HEK293T (cell line): ENCODE measurements at places on chromosomes 16 and 17.

- DNase-seq = no peak
Observed at GRCh38 chr17:19448341-19449268, 37.6 kb downstream of the RNF112 start.

GRCh38 chr16:67893743-67894399 lies 817 bp downstream of the PSKH1 start:
- no peak for DNase-seq

- no peak for DNase-seq
Observed at GRCh38 chr17:30961209-30962188, 9.3 kb upstream of the RNF135 start.

GRCh38 chr16:1177750-1178149 lies 24.8 kb downstream of the CACNA1H start:
- DNase-seq = no peak

- no peak for DNase-seq
Observed at GRCh38 chr17:66474806-66475497, 172.5 kb downstream of the PRKCA start.

DNA sequence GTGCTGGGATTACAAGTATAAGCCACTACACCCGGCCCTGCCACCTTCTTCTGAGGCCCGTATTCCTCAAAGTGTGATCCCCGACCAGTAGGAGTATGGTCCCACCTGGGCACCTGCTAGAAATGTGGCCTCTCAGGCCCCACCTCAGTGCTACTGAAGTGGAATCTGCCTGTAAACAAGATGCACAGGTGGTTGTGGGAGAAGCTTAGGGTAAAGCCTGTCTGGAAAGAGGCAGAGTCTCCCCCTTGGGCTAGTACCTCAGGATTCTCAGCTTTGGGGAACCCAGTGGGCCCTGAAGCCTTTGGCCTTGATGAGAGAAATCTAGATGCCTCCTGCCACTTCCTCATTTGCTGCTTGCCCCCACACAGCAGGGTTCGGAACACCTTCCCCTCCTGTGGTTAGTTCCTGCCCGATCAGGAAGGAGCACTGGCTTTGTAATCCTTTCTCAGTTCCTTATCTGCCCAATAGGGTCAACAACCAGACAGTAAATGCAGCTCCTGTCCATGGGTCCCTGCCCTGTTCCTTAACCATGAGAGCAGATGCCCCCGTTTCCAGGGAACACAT lies 25.2 kb downstream of the TK2 start:
- no peak for DNase-seq

GRCh38 chr16:83494459-83494858 lies 313.3 kb upstream of the HSBP1 start:
- DNase-seq = no peak

DNA sequence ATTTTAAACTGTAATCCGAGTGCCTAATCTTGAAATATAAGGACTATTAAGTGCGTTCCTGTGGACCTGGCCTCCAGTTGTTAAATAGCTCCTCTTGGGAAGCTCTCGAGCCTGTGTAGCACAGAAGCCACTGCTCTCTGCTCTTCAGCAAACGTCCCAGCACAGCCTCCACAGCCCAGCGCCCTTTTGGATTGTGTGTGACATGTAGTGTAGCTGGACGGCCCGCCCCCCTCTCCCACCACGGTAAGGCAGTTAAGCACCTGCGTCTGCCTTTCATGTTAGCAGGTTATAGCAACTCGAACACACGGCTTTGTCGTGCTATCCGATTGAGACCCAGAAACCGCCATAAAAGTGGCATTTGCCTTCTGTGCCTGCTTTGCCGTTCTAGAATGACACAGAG lies 79.2 kb upstream of the CHMP6 start:
- DNase-seq = no peak

GRCh38 chr17:18321309-18321708 lies 6.2 kb downstream of the SMCR8 start:
- DNase-seq = no peak

- peak; percentile 54 for DNase-seq
Observed at GRCh38 chr16:89958068-89958467, 9.5 kb downstream of the DEF8 start.

- DNase-seq = peak; percentile 62
Observed at GRCh38 chr17:34892461-34893249, 68.6 kb downstream of the CCT6B start.

DNA sequence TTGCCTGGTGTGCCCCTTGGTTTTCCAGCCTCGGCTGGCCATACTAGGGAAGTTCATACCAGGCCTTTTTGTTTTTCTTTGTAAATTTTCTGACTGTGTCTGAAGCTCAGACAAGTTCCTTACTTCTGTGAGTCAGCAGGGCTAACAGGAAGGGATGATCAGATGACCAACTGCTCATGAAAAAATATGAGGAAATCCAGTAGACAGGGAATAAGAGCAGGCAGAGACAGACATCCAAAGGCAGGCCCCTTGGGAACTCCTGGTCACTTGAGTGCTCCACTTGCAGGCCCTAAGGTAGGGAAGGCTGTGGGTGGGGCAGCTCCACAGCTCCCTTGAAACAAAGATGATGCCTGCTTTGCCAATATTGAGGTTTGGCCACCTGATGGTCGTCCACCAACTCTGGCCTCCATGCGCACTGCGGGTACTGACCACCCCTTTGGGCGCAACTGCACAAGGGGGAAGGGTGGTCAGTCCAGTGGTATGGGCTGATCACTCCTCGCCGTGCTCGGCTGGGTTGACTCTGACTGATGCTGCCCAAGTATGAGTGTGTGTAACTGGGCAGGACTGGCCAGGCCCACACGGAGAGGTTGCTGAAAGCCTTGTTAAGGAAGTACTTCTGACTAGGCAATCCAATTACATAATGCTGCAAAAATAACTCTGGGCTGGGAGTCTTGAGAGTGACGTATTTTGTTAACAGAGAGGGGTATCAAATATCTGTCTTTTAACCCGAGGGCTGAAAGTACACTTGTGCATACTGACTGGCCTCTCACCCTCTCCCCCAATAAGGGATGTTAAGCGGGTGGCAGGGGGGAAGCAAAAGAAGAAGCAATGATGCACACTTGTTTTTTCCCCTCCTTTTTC lies 20.8 kb upstream of the ZFHX3 start:
- peak; percentile 76 for DNase-seq

- DNase-seq = peak; percentile 51
Observed at GRCh38 chr17:1469231-1469852, 13.3 kb upstream of the CRK start.

DNA sequence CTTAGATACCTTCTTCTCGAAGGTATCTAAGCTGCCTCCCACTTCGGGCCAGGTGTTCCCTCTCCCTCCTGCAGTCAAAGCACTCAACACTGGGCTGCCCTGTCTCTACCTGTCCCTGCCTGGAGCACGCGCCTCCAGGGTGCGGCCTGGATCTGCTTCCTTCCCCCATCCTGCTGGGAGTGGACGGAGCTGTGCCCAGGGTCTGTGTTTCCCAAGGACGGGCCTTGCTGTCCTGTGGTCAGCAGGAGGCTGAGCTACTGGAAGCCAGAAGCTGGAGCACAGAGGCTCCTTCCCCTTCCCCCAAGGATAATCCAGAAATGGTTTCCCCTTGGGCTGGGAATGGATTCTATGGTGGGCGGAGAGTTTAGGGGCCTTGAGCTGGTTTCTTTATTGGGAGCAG lies 16.7 kb downstream of the LLGL2 start:
- no peak for DNase-seq

GRCh38 chr17:75073618-75074047 lies 14.1 kb upstream of the SLC16A5 start:
- no peak for DNase-seq

DNA sequence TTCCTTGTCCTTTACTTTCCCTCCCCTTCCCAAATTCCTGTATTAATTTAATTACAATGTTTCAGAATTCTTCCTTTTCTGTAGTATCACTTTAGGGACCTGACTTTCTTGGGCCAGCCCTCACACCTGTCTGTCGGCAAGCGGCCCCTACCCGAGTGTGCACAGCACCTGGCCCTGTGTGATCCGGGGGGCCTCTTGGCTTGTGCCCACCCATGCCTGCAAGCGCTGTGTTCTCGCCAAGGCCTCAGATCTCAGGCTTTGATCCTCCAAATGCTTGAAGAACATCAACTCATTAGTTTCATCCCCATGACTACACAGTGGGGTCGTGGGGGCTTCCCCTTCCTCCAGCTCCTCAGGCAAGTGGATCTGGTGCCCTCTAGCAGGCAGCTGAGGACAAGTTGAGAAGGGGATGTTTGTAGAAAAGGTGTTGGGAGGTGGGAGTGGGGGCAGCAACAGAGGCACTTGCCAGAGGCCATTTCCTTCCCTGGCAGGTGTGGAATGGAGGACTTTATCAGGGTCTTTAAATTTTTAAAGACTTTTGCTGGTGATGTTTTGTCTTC lies 15.7 kb upstream of the CDH3 start:
- DNase-seq = no peak

DNA sequence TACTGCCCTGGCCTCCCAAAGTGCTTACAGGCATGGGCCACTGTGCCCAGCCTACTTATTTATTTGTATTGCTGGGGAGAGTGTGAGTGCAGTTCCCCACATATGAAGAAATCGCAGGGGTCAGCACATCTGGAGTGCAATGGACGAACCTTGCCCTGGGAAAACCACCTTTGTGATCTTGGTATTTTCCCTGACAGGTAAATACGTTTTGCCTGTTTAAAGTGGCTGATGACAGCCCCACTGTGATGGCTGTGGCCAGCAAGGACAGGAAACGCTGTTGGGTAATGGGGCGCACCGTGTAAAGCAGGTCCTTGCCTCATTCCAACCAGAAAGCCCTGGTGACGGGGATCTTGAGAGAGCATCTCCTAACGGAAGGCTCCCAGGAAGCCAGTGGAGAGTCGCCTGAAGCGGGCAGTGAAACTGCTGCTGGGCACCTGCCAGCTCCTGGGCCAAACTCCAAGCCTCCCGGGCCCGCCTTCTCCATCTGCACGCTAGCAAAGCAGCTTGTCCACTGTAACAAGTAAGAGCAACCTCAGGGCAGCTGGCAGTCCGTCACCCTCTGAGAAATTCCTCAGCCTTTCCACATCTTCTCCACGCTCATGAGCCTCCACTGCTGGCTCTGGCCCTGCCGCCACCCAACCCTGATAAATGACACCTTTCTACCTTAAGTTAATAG lies 17.5 kb downstream of the EMC8 start:
- no peak for DNase-seq

DNA sequence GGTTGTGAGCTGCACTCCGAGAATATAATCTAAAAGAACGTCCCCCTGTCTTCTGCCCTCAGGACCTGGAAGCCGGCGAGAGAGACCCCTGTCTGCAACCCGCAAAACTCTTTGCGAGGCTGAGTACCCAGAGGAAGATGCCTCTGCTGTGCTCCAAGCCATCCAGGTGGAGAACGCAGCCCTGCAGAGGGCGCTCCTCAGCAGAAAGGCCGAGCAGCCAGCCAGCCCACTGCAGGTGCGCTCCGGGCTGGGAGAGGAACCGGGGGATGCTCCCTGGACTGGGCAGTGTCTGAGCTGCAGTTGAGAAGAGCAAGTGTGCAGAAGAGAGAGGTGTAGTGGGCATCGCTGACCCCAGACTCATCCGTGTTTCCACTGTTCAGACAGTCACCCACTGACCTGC lies 148.3 kb downstream of the KATNIP start:
- peak; percentile 63 for DNase-seq

DNA sequence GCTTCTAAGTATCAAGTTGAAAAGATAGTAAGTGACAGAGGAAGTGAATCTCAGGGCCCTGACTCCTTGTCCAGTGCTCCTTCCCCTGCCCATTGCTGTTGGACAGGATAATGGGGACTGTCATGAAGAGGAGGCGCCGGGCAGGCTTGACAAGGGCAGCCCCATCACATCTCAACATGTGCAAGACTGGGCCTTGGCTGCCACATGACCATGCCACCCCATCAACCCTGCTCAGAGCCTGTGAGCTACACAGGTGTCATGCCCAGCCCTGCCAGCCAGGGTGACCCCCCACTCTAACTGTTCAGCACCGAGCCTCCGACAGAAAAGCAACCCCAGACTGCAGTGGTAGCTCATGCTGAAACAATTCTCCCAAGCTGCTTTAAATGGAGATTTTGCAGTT lies 171.6 kb downstream of the C16orf78 start:
- DNase-seq = no peak

DNA sequence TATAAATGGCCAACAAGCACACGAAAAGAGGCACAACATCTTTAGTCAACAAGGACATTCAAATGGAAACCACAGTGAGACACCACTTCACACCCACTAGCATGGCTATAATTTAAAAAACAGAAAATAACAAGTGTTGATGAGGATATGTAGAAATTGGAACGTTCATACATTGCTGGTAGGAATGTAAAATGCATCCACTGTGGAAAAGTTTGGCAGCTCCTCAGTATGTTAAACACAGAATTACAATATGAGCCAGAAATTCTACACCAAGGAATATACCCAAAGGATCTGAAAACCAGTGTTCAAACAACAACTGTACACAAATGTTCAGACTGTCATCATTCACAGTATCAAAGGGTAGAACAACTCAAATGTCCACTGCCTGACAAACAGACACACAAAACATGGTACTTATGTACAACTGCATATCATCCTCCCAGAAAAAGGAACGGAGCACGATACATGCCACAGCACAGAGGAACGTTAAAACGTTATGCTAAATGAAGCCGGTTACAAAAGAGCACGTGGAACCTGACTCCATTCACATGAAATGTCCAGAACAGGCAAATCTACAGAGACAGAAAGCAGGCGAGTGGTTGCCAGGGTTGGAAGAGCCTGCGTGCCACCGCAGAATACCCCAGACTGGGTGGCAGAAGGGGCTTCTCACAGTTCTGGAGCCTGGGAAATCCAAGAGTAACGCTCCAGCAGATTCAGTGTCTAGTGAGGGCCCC lies 32.8 kb upstream of the METRNL start:
- DNase-seq = no peak

DNA sequence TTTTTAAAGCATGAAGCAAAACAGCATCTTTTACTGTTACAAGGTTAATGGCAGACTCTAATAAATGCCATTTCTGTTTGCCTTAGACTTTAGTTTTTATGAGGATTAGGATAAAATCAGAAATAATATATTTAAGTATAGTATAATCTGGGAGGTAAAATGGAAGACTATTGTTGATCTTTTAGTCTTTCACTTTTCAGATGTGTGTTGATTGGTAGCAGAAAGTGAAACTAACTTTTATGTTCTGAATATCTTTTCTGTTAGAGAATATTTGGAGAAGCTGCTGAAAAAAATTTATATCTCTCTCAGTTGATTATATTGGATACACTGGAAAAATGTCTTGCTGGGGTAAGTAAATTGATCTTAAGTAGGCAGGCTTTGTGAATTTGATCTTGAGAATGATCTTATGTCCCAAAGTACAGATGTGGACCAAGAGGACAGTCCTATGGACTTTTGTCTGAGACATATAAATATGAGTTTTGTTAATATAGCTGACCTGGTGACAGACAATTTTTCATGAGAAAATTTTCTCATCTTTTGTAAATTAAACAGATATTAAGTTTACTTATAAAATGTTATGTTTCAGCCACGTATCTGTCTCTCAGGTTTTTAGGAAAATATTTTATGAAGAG lies 64.1 kb downstream of the NF1 start:
- no peak for DNase-seq

GRCh38 chr16:401468-402348 lies at the start of gene DECR2:
DECR2 (plus strand) TSS chr16:401885; CDS start chr16:401964, 79 bp downstream.
- peak; percentile 97 for DNase-seq

DNA sequence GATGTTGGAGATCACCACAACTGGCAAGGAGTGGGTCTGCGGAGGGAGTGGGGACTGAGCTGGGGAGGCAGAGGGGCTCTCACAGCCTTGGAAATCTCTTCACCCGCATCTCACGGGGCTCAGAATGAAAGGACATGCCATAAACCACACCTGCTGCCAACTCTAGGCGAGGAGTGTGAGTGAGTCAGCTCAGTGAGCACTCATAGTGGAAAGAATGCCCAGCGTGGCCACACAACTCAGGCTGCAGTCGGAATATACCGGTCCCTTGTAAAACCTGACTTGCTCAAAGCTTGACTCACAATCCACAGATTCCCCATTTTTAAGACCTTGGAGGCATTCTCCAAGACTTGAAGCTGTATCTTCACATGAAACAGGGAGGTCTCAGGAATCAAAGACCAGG lies 36.7 kb downstream of the STAT5A start:
- DNase-seq = no peak
